Esophagus squamous epithelium (tissue), 5 donors: ENCODE measurements at places on chromosomes 12 and 14.

- no peak for DNase-seq
These were observed 28.3 kb downstream of the DEGS2 start for GRCh38 chr14:100131181-100131580.

GRCh38 chr12:82671673-82672195, 15.0 kb upstream of the TMTC2 start:
- DNase-seq, result no peak

DNA sequence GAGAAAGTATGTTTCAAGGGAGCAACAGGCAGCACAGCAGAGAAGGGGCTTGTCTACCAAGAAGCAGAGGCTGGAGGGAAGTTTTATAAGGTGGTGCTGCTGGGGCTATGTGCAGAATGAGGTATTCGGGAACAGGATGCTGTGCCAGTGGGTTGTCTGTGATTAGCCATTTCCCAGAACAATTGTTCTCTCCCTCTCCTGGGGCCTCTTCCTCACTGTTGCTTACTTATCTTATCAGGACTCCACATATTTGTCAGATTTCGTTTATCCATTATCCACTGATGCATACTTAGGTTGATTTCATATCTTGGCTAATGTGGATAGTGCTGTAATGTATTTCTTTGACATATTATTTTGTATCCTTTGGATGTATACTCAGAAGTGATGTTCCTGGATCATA, 195.1 kb upstream of the RTL1 start:
- no peak for DNase-seq

GRCh38 chr14:89256283-89256682, 160.8 kb downstream of the FOXN3 start:
- no peak for DNase-seq

DNA sequence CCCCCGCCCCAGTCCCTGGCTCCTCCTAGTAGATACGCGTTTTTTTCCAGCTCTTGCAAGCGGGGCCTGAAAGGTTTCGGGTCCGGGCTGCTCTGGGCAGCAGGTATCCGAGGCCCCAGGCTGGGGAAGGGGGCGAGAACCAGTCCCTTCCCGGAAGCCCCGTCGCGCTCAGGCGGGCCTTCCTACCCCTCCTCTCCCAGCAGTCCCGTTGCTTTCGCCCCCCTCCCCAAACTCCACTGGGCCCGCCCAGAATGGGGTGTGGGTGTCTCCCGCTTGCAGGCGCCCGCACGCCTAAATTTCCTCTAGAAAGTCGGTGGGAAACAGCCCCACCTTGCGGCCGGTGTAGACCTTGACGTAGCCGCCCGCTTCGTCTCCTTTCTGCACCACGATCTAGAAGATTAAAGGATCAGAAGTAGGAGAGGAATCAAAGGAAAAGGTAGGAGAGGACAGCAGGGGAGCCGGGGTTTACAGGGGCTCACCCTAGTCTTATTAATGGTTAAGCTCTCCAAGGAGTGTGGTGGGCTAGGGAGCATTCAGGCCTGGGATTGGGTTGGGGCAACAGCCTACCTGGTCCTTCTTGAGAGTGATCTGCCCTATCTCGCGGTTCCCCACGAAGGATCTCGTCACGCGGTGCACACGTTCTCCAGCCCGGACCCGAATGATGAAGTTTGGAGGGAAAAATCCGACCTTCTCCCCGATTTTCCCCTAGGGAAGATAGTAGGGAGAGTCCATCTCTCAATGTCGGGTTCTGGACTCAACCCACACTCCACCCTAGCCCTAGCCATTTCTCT, 7.3 kb downstream of the STAC3 start:
- DNase-seq, result no peak

- no peak for DNase-seq
These were observed 146.2 kb upstream of the PWP1 start for GRCh38 chr12:107539196-107539939.

GRCh38 chr12:92108651-92109050, 37.0 kb downstream of the BTG1 start:
- no peak for DNase-seq

GRCh38 chr12:104957719-104958000, 430 bp downstream of the SLC41A2 start:
- no peak for DNase-seq

DNA sequence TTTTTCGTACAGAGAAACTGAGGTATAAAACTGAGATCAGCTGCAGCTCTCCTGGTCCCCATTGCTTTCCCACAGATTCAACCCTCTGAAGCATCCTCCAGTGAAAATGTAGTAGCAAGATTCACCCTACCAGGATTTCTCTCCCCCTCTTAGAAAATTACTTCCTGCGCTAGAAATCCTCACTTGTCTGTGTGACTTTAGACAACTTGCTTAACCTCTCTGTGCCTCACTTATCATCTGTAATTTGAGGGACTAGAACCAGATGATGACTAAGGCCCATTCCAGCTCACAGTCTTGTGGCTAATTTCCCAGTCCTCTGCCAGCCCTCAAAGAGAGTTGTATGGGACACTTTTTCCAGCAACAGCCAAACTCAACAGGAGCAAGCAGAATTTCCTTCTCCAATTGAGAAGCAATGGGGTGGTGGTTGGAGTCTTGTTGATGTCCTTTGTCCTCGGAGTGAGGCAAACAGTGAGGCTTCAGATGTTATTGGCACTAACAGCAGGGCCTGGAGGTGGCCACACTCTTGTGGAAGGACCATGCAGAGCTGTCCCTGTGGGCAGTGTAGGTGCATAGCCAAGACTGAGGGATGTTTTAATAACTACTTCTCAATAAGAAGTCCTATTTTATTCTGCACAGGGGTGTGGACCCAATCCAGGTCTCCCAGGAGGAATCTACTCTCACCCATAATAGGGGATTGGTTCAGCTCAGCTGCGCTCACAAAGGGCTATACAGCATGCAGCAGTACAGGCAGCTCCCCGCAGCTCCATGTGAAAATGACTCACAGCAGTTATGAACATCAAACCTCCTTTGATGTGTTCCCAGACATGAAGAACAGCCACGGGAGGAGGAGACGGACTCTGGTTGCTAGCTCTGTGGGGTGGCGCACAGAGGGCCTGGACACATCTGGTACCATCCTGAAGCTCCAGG, 200.1 kb downstream of the DAD1 start:
- no peak for DNase-seq

GRCh38 chr12:27535318-27535717, 11.3 kb downstream of the PPFIBP1 start:
- no peak for DNase-seq

- no peak for DNase-seq
These were observed at the start of gene ATXN2 for GRCh38 chr12:111598637-111599452. ATXN2 (minus strand) TSS chr12:111599315; CDS start chr12:111599034, 281 bp downstream.

DNA sequence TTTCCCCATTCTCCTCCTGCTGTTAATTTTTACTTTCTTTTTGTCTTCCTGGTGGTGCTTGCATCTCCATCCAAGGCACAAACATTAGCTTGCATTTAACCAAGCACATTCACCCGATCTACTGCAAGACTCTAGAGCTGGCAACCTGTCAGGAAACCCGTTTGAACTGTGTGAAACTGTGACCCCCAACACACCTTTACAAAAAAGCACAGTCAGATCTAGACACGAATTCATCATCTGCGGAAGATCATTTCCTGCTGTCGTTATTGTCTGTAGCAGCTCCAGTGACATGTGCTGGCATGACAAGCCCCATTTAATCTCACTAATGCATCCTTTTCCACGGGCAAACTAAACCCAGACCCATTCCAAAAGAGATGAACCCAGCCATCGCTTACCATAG, 340.5 kb downstream of the VRK1 start:
- DNase-seq, result no peak

DNA sequence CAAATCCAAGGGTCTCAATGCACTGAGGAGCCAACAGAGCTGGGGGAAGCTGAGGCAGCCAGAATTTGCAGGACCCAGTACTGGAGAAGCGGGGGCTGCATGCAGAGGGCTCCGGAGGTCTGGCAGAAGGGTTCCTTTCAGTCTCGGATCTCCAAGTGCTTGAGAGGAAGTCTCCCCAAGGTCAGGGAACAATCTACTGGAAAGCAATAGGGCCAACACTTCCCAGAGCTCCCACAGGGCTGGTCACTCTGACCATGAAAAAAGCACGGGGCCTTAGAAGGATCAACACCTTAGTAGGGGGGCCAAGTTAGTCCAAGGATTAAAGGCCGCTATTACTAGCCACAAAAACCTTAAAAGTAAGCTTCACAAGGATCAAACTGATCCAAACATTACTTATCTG, 31.7 kb downstream of the SPPL3 start:
- DNase-seq, result no peak

GRCh38 chr12:63862187-63862968, 17.9 kb downstream of the SRGAP1 start:
- no peak for DNase-seq

DNA sequence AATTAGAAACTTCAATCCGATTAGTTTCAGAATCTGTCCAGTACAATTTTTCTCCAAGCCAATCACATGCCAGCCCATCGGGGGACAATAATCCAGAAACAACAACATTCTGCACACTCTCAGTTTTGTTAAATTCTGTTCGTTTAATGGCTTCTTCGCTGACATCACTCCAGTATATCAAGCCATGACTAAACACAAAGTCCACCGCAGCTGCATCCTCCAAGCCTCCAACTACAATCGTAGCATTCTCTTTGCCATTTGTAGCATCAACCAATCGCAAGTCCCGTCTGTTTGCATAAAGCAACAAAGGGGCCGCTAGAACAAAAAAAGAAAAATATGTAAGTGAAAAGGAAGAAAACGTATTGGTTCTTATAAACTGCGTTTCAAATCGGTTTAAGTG, 22.5 kb downstream of the LRP6 start:
- no peak for DNase-seq

- no peak for DNase-seq
These were observed 35.2 kb downstream of the UBE3B start for GRCh38 chr12:109512608-109513007.

GRCh38 chr12:113137861-113138783, 2.6 kb upstream of the RASAL1 start:
- DNase-seq, result no peak

DNA sequence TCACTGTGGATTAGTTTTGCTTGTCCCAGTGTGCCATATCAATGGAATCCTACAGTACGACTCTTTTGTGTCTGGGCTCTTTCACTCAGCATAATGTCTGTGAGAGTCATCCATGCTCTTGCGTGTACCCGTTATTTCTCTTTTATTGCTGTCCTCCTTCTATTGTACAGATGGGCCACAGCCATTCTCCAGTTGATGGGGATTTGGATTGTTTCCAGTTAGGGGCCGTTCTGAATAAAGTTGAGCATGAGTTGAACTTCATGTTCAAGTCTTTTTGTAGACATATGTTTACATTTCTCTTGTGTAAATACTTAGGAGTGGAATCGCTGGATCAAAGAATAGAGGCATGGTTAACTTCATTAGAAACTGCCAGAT, 38.3 kb downstream of the MYO1H start:
- DNase-seq, result no peak

- DNase-seq, result no peak
These were observed 271.4 kb downstream of the RPS29 start for GRCh38 chr14:49314737-49315136.

DNA sequence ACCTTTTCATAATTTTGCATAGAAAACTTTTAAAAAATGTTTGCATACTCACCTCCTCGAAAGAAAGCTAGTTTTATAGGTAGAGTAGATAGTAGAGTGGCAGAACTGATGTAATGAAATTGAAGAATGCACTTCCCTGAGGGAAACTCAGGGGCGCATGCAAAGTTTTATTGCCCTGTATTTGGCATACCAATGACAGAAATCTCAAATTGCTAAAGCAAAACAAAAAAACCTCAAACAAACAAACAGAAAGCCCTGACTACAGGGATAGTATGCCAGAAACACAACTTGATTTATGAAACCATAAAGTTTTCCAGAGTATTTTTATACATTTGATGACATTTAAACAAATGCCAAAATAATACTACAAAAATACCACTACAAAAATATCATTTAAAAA, 1.8 kb downstream of the RASSF9 start:
- no peak for DNase-seq

- no peak for DNase-seq
These were observed 21.3 kb downstream of the MYBPC1 start for GRCh38 chr12:101616027-101616494.

GRCh38 chr12:131749618-131750315, 38.9 kb downstream of the SFSWAP start:
- no peak for DNase-seq

DNA sequence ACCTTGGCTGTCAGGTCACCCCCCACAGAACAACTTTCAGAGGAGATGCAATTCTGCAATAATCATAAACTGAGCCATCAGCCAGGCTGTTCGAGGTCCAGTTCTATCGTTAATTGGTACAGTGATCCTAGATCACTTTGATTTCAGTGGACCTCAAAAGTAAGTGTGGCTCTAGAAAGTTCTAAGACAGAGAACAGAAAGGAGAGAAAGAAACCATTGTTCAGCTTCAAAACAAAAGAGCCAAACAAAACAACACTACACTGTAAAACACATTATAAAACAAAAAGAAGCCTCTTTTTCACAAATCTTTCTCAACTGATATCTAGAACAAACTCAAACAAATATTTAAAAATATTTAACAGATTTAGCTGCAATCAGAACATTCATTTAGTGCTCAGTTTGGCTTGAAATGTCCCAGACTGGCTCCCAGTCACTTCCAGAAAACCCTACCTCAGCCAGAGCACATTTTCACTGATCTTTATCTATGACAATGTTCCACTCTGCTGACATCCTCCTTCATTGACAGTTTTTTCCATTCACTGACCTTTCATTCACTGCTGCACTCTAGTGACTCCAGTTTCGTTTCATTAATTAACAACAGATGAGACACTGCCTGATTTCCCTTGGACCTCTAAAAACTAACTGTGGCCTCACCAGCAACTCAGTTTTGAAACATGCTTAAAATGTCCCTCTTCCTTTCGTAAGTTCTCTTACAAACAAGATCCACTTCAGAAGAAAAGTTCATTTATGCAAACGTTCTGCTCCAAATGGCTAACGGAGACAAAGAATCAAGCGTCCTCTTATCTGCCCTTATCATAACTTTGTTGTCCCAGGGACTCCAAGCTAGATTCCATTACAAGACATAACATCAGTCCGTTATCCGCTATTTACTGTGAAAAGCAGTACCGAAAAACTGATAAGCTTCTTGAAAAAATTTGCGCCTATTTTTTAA, 56.8 kb downstream of the DUSP16 start:
- DNase-seq, result no peak

DNA sequence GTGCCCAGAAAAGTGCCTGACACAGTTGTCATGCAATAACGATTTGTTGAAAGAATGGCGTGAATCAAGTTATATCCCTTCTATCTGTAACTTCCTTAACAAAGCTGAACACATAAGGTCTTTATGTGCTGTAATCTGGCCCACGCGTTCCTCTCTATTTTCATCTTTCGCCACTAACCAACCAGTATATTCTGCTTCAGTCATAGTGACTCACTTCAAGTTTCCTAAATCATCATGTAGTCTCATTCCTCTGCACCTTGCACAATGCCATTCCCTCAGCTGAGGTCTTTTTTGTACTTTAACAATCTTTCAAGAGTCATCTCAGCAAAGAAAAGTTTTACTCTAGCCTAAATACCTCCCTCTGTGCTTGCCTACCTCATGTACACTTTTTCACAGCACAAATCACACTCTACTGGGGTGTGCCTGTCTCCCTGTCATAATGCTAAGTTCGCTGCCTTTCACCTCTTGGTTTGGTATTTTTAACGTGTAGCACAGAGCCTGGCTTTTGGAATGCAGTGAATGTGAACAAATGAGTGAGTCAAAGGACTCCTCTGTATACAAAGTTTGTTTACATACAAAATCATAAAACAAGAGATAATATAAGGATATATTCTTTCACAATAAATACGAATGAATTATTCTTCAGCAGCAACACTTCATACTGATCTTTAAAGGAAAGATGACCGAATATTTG, 2.9 kb upstream of the CMAS start:
- DNase-seq, result no peak
